Left kidney (tissue), 8 donors: ENCODE measurements at places on chromosomes 7 and 10. TPM values are rescaled to one million over a fixed set of nuclear protein-coding genes. Genes with fewer than 3 reads are reported as not detected.

The HOXA2 gene
- polyA plus RNA-seq = 13.9 TPM

The MCMBP gene
- polyA plus RNA-seq = 66.4 TPM

The OPN4 gene
- not detected for polyA plus RNA-seq

The WIPF3 gene
- 5.9 TPM for polyA plus RNA-seq

The CDNF gene
- polyA plus RNA-seq = 3.6 TPM

The DEPP1 gene
- polyA plus RNA-seq = 5.5 TPM

The KLF14 gene
- 0.76 TPM for polyA plus RNA-seq
